Umbilical cord (tissue), 2 donors: ENCODE measurements at places on chromosomes 6 and 20.

DNA sequence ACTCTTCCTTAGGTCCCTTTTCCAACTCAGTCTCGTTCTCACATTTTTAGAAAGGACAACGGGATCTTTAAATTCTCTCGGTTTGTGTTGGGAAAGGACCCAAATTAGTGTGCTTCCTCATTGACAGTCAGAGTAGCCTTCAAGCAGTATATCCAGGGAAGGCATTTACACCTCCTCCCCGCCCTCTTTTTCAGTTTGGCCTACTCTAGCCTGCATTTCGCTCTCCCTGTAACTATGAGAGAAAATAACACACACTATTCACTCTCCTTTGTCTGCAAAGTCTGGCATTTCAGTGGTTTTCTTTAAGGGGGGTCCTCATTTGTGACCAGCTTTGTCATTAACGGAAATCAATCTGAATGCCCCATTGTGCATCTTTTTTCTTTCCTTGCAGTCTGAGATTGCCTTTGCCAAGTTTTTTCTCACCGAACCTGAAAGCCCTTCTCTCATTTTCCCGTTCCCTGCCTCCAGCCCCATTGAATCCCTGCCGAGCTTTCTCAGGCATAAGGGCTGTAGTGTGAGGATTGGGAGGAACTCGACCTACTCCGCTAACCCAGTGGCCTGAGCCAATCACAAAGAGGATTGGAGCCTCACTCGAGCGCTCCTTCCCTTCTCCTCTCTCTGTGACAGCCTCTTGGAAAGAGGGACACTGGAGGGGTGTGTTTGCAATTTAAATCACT, 393 bp upstream of the FABP7 start:
- DNase-seq: peak; percentile 50

- no peak for DNase-seq
Measured at GRCh38 chr6:158766621-158767455, 52.3 kb downstream of the EZR start.

DNA sequence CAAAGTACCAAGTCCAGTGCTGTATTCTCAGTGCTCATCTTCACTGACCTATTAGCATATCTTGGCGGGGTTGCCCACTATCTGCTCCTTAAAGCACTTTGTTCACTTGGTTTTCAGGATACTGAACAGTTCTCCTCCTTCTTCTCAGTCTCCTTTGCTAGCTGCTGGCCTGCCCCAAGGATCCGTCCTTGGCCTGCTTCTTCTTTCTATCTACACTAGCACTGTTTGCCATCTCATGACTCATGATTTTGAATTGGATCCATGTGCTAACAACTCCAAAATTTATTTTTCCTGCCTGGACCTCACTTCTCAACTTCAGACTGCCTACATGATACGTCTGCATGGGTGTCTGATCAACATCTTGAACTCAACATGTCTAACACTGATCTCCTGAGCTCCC, 15.5 kb downstream of the TPD52L1 start:
- peak; percentile 36 for DNase-seq

GRCh38 chr20:63822276-63822696, 8.8 kb downstream of the ZBTB46 start:
- DNase-seq: no peak

DNA sequence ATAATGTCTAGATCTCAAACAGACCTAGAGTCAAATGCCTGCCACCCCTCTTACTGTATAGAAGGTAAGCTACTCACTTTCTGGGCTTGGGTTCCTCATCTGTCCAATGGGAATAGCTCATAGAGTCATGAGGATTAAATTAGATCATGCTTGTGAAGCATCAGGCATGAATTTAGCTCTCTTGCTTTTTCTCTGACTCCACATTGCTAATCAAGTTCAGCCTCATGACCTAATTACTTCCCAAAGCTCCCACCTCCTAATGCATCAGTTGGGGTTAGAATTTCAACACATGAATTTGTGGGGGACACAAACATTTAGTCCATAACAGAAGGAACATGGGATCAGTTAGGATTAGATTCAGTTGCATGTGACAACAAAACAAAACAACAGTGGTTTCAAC, 4.6 kb upstream of the DDX27 start:
- no peak for DNase-seq

DNA sequence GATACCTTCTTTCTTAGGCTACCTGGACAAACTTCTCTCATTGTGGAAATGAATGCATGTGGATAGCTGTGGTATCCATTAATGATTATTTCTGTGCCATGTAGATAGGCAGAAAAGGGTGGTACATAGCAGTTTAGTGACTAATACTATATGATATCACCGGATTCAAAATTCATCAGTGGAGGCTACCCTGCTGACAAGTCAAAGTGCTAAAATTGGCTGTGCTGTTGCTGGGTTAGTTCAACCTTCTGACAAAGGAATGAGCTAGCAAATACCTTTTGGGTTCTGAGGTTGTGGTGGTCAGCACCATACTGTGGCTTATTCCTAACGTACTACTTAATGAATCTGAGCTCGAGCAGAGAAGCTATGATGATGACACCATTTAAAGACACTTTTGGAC, 109.1 kb downstream of the TFAP2B start:
- no peak for DNase-seq

DNA sequence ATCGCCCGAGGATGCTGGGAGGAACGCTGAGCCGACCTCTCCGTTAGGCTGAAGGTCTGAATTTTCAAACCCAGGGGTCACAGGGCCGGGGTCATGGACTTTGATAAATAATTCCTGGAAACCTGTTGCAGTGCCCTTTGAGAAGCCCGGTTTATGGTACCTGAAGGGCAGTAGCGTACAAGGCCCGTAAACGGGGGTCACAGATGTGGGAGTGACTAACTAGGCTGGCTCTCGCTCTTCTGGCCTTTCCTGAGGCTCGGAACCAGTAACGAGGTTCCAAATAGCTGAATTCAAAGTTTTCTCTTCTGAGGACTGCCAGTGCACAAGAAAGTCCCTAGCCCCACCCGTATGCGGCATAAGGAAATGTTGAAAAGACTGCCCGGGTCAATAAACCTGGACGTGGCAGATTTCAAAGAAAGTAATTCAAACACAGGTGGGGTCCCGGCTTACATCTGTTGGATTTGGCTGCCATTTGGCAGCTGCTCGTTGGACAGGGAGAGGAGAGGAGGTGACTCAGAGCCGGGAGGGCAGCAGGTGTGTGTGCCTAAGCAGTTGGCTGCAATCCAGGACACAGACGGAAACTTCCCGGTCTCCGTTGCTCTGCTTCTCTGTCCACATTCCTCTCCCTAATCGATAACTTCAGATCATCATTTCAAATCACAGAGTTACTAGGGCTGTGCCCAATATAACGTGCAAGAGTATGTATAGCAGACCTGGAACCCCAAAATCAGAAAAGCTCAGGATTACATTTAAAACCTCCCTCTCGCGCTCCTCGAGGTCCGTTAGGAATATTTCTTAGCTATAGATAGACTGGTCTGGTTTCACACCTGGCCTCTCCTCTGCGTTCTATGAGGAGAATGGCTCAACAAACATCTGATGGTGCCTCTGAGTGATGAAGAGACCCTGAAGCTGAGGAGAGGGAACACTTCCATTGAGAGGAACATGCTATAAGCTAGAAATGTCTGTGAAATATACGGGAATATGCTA, 765 bp upstream of the GMDS start:
- DNase-seq: peak; percentile 55

GRCh38 chr20:13800728-13801134, 15.9 kb downstream of the NDUFAF5 start:
- DNase-seq: peak; percentile 93

GRCh38 chr6:46207174-46207573, 36.4 kb upstream of the ENPP5 start:
- DNase-seq: no peak

DNA sequence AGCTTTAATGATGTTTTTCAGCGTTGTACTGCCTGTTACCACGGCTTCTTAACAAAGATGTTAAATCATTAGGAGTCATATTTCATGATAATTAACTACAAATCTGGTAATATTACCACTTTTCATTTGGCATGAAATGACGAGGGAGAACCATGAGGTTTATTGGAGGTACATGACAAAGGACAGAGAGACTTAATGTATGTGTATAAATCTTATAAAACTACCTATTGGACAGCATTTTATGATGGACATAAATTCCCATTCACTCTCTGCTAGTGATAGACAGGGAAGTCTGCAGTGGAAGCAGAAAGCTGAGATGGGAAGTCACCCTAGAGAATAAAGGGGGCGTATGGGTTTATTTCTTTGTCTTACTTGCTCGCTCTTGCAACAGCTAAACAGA, 949.9 kb upstream of the FLRT3 start:
- DNase-seq: no peak

DNA sequence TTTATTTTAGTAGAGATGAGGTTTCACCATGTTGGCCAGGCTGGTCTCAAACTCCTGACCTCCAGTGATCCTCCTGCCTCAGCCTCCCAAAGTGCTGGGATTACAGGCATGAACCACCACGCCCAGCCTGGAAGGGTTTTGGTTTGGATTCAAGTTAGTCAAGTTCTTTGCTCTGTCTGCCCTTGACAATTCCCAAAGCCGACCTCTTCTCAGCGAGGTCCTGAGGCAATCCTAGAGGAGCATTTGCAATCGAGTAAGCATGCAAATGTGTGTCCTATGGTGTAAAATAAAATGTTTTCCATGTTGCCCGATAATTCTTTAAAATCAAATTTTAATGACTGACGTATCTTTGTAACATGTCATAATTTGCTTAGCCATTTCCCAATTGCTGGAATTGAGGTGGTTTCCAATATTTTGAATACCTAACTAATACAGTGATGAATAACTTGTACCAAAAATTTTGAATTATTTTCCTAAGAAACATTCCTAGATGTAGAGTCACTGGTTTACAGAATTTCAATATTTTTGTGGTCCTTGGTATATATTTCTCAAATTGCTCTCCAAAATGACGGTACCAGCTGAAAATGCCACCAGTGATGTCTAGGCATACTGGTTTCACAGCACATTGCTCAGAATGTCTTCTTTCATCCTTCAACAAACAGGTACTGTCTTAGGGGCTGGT, 38.7 kb downstream of the GTF2H5 start:
- DNase-seq: no peak

GRCh38 chr6:12957321-12958051, 240.9 kb downstream of the PHACTR1 start:
- DNase-seq: peak; percentile 76

DNA sequence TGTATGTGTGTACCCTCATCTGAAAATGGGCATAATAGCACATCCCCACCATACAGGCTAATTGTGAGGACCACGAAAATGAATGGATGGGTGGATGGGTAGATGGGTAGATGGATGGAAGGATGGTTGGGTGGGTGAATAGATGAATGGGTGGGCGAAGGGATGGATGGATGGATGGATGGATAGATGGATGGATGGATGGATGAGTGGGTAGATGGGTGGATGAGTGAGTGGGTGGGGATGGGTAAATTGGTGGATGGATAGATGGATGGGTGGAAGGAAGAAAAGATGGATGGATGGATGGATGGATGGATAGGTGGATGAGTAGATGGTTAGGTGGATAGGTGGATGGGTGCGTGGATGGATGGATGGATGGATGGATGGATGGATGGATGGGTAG, 19.7 kb downstream of the RIPOR3 start:
- DNase-seq: no peak

DNA sequence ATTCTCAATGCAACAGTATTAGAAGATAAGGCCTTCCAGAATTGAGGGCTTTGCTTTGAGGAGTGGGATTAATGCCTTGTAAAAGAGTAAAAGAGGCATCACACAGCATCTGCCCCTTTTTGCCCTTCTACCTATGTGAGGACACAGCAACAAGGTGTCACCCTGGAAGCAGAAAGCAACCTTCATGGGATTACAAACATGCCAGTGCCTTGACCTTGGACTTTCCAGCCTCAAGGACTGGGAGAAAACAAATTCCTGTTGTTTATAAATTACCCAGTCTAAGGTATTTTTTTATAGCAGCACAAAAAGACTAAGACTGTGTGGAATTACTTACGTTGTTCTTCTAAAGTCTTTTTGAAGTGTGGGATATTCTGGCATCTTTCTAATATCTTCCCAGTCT, 150.0 kb upstream of the SLC22A16 start:
- DNase-seq: no peak

DNA sequence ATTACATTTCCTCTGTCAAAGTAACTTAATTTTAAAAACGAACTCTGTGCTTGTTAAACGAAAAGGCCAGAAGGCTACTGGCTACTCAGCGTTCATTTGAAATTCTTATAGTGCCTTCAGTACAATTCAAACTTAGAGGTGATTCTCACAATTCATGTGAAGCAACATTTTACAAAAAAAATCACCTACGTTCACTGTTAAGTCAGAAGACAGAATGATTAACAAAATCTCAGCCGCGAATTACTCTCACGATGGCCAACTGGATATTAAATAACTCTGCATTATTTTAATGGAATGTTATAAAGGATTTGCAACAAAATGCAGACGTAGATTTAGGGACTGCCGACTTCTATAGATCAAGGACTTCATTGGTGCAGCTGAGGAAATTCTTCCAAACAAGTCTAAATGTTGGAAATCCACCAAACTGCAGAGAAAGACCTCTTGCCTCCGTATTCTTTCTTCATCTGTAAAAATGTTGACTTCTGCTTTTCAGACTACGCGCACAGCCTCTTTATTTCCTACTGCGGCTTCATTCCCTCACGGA, 1.6 kb upstream of the QKI start:
- DNase-seq: no peak

DNA sequence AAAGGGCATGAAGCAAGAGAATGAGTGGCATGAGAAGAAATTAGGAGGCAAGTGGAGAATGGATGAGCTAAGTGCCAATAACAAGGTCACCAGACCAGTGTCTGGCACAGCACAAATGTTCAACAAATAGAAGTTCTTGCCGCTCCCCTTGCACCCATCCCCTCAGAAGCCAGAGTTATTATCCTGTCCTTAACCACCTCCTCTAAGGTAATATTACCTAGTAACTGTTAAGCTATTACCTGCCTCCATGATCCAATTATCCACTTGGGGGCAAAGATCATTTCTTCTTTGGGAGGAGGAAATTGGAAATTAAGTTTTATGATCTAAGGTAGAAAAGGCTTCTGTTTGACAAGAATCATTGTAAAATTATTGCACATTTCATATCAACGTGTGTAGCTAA, 133.8 kb downstream of the FOXA2 start:
- DNase-seq: no peak

DNA sequence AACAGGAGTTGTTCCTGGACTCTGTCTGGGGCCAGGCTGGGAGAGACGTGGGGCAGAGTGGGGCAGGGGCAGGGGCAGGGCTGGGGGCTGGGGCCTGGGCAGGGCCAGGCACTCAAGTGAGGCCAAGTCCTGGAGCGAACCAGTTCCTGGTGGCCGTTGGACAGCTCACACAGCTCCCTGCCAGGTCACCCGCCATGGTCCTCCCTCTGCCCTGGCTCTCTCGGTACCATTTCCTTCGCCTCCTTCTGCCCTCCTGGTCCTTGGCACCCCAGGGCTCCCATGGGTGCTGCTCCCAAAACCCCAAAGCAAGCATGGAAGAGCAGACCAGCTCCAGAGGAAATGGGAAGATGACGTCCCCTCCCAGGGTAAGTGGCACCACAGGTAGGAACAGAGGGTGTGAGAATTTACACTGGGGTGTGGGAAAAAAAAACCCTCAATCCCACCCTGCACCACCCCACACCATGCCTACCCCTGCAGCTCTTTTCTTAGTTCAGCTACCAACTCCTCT, at the start of gene MCCD1:
Gene MCCD1, plus strand, starts transcription at position 142 of the 508 bp plus-strand sequence. Its CDS starts 53 bp downstream, at position 195.
- DNase-seq: no peak

GRCh38 chr20:60977901-60978300, 274.2 kb upstream of the CDH4 start:
- no peak for DNase-seq
